Mesenteric fat pad (tissue), 1 donor: ENCODE measurements at places on chromosomes 7 and 10. TPM values are rescaled to one million over a fixed set of nuclear protein-coding genes. Genes with fewer than 3 reads are reported as not detected.

- DNase-seq = no peak
These were observed 544 bp downstream of the TSPAN33 start for GRCh38 chr7:129144834-129145668.

DNA sequence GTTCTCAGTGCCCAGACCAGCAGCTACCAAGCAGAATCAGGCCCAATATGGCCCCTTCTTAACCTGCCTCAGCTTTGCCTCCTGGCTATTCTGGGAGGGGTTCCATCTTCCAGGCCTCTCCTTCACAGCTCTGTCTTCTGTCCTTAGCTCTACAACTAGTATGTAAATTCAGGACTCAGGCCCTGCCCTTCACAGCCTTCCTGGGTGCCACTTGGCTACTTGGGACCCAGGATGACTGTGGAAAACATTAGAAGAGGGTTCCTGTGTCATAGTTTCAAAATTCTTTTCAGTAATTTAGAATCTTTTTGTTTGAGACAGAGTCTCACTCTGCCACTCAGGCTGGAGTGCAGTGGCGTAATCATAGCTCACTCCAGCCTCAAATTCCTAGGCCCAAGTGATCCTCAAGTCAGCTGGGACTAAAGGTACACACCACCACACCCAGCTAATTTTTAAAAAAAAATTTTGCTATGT is 33.2 kb upstream of the PAPSS2 start:
- no peak for DNase-seq

DNA sequence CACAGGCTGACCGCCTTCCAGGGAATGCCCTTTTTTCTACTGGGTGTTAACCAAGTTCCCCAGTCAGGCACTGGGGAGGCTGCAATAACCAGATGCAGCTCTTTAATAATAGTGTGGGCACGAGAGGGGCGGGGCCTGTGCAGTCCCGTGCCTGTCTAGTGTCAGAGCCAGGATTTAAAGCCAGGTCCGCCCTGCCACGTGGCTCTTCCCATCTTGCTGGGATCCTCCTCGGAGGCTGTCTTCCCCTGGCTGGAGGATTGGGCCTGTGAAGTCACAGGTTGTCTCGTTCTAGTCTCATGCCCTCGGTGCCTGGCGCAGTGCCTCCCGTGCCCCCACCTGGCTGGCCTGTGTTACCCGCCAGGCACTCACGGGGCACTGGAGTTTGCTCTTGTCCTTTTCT is 25.2 kb downstream of the TMEM120A start:
- DNase-seq = no peak

DNA sequence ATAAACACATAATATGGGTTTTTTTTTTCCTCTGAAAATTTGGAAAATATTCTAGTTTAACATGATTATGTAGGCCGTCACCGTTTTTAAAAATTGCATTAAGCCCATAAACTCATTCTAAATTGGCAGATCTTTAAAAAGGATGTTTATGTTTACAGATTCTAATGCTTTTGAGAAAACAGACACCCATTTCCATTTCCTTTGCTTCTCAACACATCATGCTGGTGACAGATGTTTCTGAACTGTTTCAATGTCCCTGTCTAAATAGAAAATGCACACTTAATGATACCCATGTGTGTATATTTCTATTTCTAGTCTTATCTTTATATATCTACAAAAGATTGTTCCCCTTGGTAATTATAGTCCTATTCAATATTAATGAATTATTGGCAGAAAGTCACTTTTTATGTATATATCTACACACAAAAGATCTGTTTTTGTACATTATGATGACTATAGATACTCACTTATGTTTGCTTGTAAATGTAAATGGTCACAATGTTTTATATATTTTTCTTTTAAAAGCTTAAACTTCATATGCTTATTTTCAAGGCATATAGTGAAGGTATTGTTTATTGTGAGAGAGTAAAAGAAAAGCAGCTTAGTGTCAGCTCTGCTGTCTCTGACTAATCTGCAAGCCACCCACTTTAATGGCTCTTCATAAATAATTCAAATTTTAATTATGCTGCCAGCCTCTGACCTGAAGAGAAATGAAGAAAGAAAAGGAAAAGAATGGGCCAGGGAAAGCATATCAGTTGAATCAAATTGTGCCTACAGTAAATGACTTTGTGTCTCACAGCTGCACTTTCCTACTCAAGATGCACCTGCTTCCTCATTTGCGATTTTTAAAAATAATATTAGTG is 179.4 kb downstream of the CACNA2D1 start:
- no peak for DNase-seq

DNA sequence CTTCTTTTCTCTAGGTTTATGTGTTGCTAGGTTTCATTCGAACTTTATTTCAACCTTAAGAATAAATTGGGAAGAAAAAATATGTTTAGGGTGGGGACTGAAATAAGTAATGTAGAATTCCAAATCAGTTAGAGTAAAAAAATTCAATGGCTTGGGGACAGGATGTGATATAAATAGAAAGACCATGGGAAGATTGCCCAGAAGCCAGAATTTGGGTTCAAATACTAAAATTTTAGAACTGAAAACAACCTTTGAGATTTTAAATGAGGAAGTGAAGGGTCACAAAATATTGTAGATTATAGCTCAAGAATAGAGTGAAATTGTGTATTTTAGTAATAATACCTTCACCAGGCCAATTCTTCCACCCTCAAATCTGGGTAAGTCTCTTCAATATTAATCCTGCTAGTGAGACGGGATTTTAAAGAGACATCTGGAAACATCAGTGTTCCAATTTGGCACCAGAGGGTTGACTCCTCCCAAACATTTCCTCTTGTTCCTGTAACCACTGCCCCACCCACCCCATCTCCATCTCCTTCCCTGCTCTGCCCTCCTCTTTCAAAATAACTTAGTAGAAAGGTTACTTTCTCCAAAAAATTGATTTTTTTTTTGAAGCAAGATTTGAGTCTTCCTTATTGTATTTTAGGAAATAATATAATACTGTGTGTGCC is 51.3 kb upstream of the FAM3C start:
- DNase-seq = no peak

DNA sequence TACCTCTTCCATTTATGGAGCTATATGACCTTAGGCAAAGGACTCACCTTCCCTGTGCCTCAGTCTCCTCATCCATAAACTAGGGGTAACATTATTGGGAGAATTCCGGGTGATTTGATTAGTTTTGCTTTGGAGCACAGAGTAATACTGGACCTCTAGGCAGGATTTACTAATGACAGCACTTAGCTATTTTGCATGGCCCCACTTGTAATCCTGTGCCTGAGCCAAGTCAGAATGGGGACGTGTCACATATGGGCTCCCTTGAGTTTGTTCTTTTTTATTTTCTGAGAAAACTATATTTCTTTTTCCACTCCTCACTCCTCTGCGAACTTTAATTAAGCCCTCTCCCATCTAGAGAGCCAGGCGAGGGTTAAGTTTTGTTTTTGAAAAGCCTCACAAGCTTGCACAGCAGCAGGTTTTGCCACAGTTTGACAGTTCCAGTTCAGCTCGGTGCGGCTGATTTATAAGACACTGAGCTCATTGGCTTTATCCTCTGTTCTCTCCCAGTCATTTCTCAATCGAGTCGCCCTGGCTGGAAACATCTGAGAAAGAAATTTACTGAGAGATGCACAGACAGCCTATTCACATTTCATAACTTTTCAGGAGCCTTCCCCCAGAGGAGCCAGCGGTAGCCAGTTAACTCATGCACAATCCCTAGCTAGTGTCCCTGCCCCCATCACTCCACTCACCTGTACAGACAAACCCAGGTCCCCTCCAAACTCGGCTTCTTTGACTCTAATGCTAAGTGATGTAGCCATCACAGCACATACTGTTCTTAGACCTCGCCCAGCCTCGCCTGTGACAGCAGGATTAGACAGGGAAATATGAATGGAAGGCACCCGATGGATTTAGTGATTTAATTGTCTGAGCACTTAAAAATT is 441.9 kb upstream of the NPVF start:
- DNase-seq = no peak

PKD2L1 gene
- 0.39 TPM for total RNA-seq

STK31 gene
- total RNA-seq = 0.10 TPM

AKR1B15 gene
- total RNA-seq = 2.3 TPM

SRRM3 gene
- 4.8 TPM for total RNA-seq

DNA sequence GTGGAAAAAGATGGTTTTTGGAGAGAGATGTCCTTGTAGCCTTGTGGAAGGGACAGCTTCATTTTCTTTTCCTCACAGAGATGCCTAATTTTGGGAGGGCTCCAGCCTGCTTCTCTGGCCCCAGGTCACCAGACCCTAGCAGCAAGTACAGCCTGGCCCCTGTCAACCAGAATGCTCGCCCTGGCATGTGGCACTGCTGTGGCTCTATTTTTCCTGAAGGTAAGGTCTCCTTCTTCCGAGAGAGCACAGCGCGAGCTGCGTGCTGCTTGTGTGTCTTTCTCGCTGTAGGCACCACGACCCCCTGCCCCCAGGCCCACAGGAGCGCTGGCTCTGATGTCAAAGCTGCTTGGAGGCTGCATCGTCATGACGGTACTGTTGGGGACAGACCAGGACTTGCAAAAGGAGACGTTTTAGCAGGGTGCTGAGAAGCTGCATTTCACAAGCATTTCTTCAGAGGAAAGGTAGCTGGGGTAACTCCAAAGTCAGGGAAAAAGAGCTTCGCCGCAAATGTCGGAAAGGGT is 58.7 kb downstream of the CLEC2L start:
- no peak for DNase-seq

GPRIN2 gene
- not detected for total RNA-seq

STYXL1 gene
- total RNA-seq = 9.7 TPM

CLCN1 gene
- 0.22 TPM for total RNA-seq

ARPC1A gene
- total RNA-seq = 109 TPM

LIPM gene
- not detected for total RNA-seq

TMEM229A gene
- not detected for total RNA-seq

GRCh38 chr10:78745441-78745840 is 323.3 kb upstream of the ZMIZ1 start:
- DNase-seq = peak; percentile 72

DNA sequence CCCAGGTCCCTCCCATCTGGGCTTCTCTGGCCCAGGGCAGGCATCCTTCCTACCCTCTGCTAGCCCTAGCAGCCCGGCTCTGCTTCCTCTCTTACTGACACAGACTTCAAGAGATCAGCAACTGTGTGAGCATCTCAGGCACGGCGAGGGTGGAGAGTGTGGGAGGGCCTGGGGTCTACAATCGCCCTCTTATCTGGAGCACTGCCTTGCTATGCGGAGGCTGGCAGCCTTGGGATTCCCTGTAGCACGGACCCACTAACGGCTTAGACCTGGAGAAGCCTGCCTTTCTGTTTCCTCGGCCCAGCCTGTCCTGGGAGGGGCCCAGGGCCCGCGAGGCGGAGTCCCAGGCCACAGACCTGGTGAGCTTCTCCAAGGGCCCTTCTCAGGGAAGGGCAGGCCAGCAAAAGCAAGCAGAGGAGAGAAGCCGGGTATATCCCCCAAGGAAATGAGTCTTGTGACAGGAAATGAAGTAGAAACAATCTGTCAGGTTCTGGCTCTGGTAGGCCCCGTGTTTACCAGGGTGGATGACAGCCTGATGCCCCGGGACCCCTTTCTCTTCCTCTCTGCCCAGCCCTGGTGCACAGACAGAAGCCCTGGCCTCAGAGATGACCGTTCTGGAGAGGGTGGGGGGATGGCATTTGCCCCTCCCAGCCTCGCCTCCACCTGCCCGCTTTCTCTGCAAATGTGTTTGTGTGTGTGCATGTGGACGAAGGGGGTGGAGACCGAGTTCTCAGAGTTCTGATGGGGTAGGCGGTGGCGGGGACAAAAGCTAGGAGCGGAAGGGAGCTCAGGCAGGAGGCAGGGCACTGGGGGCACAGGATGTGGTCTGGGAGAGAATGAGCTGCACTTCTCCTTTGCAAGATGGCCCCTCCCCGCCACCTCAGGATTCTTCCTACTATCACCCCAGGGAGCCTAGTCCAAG is 2.5 kb downstream of the LRCH4 start:
- DNase-seq = no peak

DNA sequence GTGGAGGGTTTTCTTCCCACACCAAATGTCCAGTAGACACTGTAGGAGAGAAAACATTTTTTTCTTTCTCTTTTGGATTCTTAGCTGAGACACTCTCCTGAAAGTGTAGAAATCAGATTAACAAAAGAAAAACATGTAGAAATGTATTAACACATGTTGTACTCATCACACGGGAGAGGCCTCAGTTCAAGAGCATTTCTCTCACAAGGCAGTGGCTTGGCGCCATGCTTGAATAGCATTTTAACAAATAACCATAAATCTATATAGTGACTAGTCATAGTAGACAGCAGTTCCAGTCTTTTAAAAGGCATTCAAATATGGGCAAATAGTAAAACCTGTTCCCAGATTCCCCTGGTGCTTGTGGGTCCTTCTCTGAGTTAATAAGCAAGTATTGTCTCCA is 38.3 kb upstream of the GHITM start:
- no peak for DNase-seq

PHYH gene
- 44.1 TPM for total RNA-seq

- DNase-seq = no peak
These were observed 519.3 kb upstream of the MKI67 start for GRCh38 chr10:128645486-128645885.

DNA sequence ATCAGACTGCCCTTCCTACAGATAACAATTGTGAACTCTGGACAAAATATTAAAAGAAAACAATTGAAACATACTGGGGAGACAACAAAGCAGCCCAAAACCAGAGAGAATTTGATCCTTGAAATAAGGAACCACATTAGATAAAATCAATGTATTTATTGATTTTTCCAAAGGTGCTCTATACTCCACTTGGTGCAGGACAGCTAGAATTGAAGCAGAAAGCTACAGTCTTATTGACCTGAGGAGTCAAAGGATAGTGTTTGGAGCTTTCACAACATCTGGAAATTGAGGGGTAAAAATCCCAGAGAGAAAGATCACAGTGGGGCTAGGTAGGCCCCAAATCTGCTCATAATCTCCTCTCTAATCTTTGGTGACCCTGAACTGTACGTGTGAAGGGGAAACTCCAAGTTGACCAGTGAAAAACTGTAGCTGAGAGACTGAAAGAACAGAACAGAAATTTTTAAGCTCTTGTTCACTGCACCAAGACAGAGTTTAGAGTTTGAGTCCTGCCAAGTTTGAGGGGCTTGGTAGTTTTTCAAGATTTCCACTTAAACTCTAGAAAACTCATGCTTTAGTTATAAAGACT is 70.2 kb downstream of the SAMD9 start:
- DNase-seq = no peak

CNPY1 gene
- not detected for total RNA-seq

AFAP1L2 gene
- 3.9 TPM for total RNA-seq

DDC gene
- total RNA-seq = 1.0 TPM

DNA sequence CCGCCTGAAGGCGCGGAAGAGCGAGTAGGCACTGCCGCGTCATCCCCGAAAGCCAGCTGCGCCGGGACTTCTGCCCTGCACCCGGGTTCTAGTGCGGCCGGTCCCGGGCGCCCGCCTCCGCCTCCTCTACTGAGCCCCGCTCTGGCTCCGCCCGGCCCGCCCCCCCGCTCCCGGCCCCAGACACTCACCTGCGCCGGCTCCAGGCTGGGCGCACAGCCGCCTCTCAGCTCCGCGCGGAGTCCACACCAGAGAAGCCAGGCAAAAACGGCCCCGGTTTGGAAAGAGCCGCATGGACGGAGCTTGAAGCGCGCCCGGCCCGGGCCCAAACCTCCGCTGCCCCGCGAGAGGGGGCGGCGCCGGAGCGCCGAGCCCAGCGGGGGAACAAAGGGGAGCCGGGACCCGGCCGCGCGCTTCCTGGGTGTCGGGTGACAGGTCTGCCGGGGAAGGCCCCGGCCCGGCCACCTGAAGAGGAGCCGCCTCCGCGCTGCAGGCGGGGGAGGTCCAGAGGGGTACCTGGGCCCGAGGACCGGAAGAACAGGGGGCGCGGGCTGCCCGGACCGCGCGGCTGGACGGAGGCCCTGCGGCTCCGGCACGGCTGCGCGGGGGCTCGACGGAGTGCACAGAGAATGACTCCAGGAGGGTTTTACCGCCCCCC is 168.2 kb downstream of the NRF1 start:
- DNase-seq = no peak

CYP3A7 gene
- not detected for total RNA-seq
